ENCODE measurements at places on chromosomes 4 and X.

GRCh38 chr4:156201050-156201449 is 247.4 kb upstream of the CTSO start:
- no peak for DNase-seq

DNA sequence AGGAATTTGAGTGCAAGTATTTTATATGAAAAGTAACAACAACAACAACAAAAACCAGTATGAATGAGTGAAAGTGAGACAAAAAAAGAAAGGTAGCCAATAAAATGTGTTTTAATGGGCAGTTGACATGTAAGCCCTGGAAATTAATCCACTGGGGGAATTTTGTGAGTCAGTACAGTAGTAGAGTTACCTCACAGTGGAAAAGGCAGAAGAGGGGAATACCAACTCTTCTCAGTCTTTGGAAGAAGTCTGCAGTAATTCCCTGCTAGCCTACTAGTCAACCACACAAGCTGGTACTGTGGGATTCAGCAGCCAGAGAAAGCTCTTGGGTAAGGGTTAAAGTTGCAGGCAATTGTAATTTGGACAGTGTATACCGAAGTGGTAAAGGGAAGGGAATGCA is 76.3 kb upstream of the IL15 start:
- DNase-seq = no peak

GRCh38 chrX:123493857-123494256 is 239.0 kb downstream of the THOC2 start:
- DNase-seq = no peak

DNA sequence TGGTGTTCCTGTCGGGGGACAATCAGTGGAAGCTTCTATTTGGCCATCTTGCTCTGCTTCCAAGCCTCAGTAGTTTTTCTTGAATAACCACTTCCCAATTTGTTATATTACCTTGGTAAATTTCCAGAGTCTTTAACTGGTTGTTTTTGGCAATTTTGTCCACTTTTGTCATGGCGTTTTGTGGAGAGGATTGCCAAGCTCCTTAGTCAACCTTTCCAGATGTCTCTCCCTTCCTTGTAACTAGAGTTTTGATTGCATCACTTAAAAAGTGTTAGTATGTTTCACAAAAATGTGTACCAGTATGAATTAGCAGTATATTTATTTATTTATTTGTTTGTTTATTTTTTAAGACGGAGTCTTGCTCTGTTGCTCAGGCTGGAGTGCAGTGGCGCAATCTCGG is 15.8 kb upstream of the UXT start:
- DNase-seq = no peak

DNA sequence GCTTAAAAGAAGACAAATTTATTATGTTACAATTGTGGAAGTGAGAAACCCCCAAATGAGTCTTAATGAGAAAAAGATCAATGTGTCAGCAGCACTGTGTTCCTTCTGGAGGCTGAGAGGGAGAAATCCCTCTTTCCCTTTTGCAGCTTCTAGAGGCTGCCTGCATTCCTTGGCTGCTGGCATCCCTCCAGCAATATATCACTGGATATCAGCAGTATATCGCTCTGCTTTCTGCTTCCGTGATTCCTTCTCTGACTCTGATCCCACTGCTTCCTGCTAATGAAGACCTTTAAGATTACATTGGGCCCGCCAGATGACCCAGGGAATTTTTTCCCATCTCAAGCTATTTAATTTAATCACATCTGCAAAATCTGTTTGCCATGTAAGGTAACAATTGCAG is 1008.0 kb downstream of the RAPGEF2 start:
- no peak for DNase-seq

DNA sequence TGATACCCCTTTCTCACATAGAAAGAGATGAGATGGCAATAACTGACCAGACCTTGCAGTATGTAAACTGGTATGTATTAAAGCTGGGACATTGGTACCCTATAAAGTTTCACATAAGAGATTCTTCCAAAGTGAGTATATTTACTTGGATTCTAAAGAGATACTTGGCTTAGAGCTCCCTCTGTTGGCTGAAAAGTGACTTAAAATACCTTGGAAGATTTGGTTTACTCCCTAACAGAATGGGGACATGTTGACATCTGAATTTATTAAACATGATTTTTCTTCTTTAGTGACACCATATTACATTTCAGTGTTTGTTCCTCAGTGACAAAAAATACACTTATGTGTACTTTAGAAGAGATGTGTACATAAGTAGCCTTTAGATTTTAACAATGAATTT is 47.9 kb upstream of the RGN start:
- peak; percentile 41 for DNase-seq

- no peak for DNase-seq
These were observed 11.7 kb downstream of the LIN54 start for GRCh38 chr4:82998898-82999297.

GRCh38 chr4:170170861-170171260 is 81.1 kb upstream of the AADAT start:
- no peak for DNase-seq

GRCh38 chr4:48195374-48195773 is 61.3 kb upstream of the TXK start:
- no peak for DNase-seq

GRCh38 chr4:139015948-139016471 is 429 bp downstream of the NOCT start:
- peak; percentile 52 for DNase-seq

GRCh38 chrX:2888309-2888708 is 40.8 kb downstream of the ARSD start:
- DNase-seq = no peak

All from activated CD4-positive, alpha-beta T cell treated with anti-CD3 and anti-CD28 coated beads, Interleukin-2, amount 10 ng/mL, durations not matched to agents 7 days and 5 days (primary cell).